Dermis microvascular lymphatic vessel endothelial cell (primary cell): ENCODE measurements at places on chromosomes 12 and 14.

DNA sequence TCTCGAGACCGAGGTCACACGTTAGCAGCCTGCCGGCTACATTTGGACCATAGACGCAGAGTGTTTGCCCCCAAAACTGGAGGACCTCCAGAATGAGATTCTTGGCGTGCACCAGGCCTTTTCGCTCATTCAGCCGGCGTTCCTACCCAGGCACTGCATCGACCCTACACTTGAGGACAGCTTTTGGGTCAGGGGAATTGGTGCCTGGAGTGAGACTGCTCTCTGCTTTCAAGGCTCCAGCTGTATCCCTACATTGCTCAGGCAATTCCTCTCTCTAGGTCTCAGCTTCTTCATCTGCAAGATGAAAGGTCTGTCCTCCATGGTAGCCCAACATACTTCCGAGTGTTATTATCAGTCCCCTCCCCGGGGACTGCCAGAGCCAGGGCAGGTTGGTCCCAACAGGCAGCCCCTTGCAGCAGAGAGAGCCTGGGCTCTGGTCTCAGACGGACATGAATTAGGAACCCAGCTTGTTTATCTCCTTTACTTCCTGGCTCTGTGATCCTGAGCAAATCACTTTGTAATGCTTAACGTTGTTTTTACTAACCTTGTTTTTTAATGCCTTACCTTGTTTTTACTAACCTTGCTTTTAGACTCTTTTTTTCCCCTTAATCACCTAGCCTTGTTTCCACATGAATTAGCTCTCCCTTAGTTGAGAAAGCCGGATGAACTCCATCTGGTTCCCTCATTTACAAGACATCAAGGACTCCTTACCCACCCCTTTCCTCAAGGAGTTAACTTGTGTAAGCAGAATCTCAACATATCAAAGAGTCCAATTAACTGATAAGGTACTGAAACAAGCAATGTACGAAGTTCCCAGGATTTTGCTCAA lies 892 bp downstream of the TCHP start:
- no peak for DNase-seq

DNA sequence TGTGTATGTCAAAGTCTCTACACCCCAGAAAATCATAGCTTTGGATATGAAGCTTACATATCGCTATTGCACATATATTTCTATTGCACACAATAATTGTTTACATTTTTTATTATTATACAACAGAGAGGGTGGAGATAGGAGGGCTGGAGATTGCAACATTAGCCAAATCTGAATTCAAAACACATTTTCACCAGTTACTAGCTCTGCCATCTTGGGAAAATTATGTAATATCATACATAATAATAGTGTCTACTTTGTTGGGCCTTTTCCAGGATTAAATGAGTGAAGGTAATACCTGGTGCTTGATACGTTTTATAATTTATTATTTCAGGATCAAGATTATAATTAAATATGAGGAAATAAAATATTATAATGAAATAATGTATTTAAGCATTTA lies 507.4 kb upstream of the TBX3 start:
- DNase-seq = no peak

GRCh38 chr12:106358396-106359241 lies 1.1 kb downstream of the POLR3B start:
- no peak for DNase-seq

DNA sequence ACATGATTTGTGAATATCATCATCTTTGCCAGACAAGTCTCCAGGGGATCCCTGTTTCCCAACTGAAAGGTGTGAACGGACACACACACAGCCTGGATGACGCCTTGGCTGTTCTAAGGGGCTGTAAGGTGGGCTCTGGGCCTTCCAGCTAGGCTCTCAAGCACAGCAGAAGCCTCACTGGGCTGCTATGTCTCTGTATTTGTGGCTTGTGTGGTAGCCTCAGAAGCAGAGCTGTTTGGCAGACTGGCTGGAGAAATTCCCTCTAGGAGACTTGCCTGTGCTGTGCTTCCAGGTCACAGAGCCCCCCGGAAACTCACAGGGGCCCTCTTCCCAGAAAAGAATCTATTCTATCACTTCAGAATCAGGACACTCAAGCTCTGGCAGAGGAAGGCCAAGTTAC lies 21.4 kb downstream of the OTUB2 start:
- DNase-seq = no peak

GRCh38 chr14:39395555-39396254 lies 36.5 kb downstream of the FBXO33 start:
- no peak for DNase-seq

DNA sequence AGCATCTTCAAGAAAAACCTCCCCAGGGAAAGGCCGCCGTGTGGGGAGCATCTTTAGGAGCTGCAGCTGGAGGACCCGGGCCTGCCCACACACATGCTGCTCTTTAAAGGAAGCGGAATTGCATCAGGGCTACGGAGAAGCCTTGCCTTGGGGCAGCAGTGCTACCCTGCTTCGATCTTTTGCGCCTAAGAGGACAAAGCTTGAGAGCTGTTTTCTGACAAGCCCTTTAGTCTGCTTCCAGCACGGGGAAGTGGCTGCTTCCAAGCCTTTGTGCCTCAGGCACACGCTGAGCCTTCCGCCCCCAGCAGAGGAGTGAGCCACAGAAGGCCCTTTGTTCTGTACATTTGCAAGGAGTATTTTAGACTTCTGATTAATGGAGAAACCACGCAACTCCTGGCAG lies 31.5 kb downstream of the COA8 start:
- DNase-seq = no peak

DNA sequence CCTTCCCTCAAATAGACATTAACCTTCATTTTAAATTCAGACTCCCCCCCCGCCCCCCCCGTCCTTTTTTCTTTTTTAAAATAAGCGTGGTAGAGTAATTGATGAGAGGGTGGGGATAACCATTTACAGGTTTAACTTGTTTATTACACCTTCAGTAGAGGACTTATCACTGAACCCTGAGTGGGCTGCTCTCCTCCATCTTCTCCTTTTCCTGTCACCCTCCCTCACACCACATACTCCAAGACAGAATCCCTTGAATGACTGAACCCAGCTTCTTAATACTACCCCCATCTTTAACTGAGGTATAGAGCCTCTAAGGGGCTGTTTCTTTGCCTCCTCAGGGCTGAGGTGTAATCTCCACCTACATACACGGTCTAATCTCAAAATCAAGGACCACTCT lies 3.7 kb upstream of the IKZF4 start:
- no peak for DNase-seq

- DNase-seq = no peak
Measured at GRCh38 chr14:89899291-89899690, 55.2 kb downstream of the EFCAB11 start.

GRCh38 chr12:12229556-12230092 lies 37.2 kb downstream of the LRP6 start:
- DNase-seq = no peak

DNA sequence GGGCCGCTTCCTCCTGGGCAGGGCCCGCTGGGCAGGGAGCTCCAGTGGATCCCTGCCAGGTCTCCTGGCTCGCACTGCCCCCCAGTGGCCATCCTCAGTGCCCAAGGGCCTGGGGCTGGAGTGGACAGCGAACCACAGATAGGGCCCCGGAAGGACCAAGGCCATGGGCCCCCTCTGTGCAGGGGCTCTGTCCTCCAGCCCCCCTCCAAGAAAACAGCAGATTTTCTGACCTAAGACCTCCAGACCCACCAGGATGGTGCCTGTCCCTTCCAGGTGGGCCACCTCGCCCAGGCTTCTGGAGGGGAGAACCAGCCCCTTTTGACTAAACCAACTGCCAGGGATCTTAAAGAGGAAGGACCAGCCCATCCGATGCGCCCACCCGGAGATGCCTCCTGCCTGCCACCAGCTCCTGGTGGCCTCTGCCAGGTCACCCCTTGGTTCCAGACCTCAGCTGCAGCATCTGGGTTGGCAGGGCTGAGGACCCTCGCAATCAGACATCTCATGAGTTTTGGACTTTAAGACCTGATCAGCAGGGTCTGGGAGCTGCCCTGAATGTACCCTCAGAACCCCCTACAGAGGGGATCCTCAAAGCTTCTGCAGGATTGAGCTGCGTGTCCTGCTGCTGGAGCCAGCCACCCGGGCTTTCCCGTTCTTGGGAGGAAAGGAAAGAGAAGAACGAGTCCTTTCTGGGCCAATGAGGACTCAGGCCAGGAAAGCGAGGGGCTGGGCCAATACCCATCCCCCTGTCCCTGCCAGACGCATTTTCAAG lies 325.8 kb upstream of the DIO3 start:
- peak; percentile 56 for DNase-seq

GRCh38 chr12:76242813-76243550 lies 105.2 kb downstream of the BBS10 start:
- no peak for DNase-seq

DNA sequence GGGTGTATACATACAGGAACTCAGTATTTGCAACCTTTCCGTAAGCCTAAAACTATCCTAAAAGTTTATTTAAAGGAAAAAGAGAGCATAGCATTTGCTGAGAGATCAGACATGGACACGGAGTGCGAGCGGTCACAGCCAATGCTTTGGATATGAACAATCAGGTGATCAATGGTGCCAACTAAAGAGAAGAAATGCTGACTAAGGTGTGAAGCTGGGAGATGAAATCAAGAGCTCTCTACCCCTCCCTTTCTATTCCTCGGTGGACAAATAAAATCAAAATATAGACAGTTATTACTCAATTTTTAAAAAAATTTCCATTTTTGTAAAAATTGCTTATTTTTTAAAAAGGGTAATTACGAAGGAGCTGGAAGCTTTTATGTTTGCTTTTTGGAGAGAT lies 29.2 kb downstream of the NT5DC3 start:
- no peak for DNase-seq

GRCh38 chr14:51616256-51616655 lies 35.5 kb upstream of the FRMD6 start:
- DNase-seq = no peak

- no peak for DNase-seq
Measured at GRCh38 chr12:52321418-52321817, 220 bp upstream of the KRT83 start.

GRCh38 chr12:130163461-130164215 lies 1.4 kb downstream of the FZD10 start:
- no peak for DNase-seq

DNA sequence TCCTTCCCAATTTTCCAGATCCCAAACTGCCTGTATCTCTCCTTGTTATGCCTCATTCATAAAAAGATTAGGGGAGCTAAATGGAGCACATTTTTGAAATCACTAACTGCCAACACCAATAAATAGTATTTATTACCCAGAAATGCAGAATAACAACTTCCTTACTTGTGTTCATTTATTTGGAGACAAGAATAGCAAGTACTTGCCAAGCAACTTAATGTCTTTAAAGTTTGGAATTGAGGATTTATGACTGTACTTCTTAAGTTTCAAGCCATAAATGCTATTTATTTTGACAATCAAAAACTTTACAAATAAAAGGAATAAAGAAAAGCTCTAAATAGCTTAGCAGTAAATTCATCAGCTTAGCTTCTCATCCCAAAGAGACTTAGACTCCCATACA lies 626.1 kb upstream of the NOVA1 start:
- no peak for DNase-seq

GRCh38 chr12:132367071-132367851 lies 37.9 kb upstream of the GALNT9 start:
- no peak for DNase-seq

GRCh38 chr12:29148911-29149690 lies at the start of gene FAR2:
FAR2 (plus strand) TSS chr12:29149278; CDS start chr12:29270450, 121,172 bp downstream.
- no peak for DNase-seq

- no peak for DNase-seq
Measured at GRCh38 chr12:28021704-28022103, 49.2 kb upstream of the PTHLH start.

- DNase-seq = no peak
Measured at GRCh38 chr12:110253176-110253575, 27.9 kb upstream of the ATP2A2 start.

DNA sequence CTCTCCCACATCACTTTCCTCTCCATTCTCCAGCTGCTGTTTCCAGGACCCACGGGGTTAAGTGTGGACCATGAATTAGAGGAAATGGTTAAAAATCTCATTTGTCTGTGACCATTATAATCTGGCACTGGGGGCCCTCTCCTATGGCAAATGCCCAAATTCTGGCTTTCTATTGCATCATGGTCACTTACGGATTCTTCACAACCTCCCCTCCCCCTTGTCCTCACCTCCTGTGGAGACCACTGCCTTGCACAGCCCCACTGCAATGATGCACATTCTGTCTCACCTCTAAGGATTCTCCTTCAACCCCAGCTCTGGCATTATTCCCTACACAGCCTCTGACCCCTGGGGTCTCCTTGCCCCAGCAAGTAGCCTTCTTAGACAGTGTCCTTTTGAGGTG lies 18.9 kb downstream of the BCAT1 start:
- no peak for DNase-seq

- peak; percentile 84 for DNase-seq
Measured at GRCh38 chr12:49763006-49763591, 21.7 kb downstream of the TMBIM6 start.

DNA sequence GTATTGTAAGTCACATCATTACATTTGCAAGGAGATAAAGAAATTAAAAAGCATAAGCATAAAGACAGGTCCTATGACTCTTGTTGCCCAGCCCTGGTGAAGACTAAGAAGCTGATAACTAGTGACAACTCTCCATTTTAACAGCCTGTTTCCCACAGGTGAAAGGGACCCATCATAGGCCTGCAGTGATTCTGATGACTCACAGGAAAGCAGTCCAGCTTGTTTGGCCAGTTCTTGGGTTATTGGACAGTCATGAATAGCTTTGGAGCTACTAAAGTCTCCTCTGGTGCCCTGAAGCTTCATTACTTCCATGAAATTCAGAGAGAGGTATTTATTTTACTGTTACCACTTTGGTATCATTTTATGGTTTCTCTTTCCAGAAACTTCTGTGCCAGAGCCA lies 55.5 kb upstream of the DYRK2 start:
- no peak for DNase-seq

DNA sequence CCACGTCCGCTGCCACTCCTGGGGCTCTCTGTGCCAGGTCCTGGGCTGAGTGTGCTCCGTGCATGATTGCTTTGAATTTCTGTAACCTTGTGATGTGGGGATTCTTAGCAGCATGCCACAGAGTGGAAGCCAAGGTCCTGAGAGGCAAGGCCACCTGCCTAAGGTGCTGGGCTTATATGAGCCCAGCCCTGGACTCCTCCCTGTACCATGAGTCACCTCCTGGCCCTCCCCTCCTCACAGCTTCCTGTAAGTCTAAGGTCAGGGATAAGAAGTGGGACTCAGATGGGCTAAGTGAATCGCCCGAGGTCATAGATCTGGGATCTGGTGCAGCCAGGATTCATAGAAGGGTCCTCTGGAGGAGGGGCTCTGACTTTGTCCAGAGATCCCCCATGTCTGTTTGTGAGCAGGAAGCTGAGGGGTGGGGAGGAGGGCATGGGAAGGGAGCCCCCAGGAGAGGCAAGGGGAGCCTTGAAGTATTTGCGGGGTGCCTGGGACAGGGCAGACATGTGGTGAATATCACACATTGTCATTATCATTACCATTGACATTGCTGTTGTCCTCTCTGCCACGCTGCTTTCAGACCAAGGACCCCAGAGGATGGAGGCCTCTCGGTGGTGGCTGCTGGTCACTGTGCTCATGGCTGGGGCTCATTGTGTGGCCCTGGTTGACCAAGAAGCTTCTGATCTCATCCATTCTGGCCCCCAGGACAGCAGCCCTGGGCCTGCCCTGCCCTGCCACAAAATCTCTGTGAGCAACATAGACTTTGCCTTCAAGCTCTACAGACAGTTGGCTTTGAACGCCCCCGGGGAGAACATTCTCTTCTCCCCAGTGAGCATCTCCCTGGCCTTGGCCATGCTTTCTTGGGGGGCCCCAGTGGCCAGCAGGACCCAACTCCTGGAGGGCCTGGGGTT lies 28.8 kb downstream of the SERPINA3 start:
- no peak for DNase-seq

GRCh38 chr12:20132818-20133217 lies 235.5 kb upstream of the PDE3A start:
- DNase-seq = no peak

GRCh38 chr12:109222496-109222895 lies 86.6 kb downstream of the FOXN4 start:
- DNase-seq = no peak
